ENCODE measurements at places on chromosomes 2 and 18. TPM values are rescaled to one million over a fixed set of nuclear protein-coding genes. Genes with fewer than 3 reads are reported as not detected.

DNA sequence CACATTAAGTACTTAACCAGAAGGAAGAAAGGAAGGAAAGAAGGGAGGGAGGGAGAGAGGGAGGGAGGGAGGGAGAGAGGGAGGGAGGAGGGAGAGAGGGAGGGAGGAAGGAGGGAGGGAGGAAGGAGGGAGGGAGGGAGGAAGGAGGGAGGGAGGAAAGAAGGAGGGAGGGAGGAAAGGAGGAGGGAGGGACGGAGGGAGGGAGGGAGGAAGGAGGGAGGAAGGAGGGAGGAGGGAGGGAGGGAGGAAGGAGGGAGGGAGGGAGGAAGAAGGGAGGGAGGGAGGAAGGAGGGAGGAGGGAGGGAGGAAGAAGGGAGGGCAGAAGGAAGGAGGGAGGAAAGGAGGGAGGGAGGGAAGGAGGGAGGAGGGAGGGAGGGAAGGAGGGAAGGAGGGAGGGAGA lies 363.3 kb downstream of the MBD2 start:
- DNase-seq: no peak

The C2orf49 gene
- 6.7 TPM for total RNA-seq

The G6PC2 gene
- total RNA-seq: not detected

The SH2D6 gene
- total RNA-seq: not detected

- DNase-seq: peak; percentile 37
Measured at GRCh38 chr18:50286391-50287027, 983 bp downstream of the CXXC1 start.

DNA sequence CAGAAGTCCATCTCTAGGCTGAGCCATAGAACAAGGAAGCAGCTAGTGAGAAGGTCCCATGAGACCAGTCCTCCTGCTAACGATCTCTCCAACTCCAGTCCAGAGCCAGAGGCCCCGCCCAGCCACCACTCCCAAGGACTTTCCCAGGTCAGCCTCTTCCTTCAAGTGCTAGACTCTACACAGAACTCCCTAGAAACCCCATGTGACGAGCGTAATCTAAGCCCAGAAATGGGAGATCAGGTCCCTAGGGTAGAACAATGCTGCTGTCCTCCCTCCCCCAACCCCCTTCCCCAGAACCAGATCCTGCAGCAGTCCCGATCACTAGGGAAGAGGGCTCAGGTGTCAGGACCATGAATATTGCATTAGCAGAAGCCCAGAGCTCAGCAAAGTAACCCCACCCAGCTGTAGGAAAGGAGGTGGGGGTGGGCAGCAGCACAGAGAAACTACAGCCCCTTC lies 6.9 kb downstream of the DCTN1 start:
- no peak for DNase-seq

DNA sequence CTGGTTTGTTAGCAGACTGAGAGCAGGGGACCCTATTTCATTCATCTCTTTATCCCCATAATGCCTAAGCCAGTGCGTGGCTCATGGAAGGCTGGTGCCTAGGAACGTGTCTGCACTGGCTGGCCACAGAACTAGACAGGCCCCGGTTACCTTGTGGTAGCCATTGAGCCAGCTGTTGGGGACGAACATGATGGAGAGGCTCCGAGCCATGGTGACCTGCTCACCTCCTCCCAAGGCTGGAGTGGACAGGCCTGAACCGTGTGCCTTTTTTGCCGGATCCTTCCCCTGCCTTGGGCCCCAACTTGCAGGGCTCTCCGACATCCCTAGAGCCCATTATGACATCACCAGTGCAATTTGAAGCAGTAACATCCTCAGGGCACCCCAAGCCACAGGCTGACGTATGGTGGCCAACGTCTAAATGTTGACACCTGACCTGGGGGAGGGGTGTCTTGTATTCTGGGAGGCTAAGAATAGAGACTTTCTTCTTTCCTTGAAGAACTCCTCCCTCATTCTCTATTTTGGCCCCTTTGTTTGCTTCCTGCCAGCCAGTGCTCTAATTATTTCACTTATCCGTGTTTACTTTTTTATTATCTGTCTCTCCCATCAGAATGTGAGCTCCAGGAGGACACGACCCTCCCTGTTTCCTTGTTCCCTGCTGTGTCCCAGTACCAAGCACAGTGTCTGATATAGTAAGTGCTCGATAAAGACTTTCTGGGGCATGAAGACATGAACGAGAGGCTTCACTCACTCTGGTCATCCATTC lies 12.2 kb upstream of the DNPEP start:
- DNase-seq: no peak

- DNase-seq: no peak
Measured at GRCh38 chr2:201900362-201900761, 94.0 kb downstream of the CDK15 start.

DNA sequence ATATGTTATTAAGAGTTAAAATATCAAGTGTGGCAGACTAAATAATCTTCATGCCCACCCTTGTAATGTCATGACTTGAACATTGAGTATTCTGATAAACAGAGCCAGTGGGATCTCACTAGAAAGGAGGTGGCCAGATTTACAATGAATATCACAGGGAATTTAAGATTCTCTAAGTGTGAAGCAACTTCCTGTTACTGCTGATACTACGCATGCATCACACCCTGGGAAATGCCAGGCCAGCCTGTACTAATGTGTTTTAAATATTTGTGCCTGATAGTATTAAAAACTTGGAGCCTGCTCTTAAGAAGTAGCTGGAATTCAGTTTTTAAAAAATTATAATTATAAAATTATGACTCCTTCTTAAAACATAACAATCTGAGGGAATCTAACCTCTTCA lies 148.3 kb downstream of the LAMA3 start:
- DNase-seq: no peak

The KLHL41 gene
- total RNA-seq: 0.74 TPM

DNA sequence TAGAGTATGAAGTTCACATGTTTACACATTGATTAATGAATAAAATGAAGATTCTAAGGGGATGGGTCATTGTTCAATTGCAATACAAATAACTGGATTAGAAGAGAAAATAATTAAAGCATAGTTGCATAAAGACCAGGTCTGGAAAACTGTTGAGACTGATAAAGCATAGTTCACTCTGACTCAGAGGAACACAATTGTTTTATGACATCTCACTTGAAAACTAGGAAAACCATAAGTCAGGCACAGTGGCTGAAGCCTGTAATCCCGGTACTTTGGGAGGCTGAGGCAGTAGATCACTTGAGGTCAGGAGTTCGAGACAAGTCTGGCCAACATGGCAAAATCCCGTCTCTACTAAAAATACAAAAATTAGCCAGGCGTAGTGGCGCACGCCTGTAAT lies 46.7 kb downstream of the PLA2R1 start:
- no peak for DNase-seq

The AFF3 gene
- 7.3 TPM for total RNA-seq

- no peak for DNase-seq
Measured at GRCh38 chr2:102185347-102185746, 1.5 kb upstream of the IL1RL2 start.

GRCh38 chr2:2164326-2164917 lies 166.7 kb downstream of the MYT1L start:
- DNase-seq: no peak

DNA sequence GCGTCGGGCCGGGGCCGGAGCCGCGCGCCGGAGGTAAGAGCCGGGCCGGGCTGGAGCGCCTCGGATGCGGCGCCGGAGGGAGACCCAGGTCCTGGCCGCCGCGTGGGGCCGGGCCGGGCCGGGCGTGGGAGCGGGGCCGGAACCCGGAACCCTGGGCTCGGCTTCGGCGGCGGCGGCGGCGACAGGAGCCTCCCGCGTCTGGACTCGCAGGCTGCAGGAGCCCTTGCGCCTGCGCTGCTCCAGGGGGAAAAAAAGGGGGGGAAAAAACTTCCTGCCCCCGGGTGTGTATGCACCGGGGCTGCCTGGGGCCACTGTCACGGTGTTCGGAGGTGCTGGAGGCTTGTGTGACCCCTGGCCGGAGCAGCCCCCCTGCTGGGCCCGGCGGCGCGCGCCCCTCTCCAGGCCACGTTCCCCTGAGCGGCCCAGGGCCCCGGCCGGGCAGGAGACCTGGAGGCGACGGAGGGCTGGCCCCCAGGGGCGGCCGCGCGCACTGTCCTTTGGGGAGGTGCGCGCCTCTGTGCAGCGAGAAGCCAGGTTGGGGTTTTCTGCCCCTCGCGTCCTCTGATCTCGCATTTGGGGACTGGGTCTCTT lies 864 bp downstream of the KLHL29 start:
- no peak for DNase-seq

DNA sequence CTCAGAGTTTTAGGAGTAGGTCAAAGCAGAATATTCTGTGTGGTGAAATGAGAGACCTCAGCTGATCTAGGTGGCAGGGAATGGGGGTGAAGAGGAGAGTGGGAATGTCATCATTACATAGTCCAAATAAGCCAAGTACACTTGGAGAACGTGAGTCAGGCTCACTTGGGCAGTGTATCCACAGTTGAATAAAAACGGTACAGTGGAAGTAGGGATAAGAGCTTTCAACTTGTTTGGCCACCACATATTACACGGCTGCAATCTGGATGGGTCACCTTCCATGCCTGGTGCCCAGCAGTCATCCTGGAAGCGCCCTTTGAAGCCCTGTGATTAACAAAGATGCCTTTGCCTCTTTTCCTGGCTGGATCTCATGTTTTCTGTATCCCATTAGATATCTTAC lies 28.6 kb downstream of the MIB1 start:
- DNase-seq: no peak

- no peak for DNase-seq
Measured at GRCh38 chr18:6566338-6566911, 151.7 kb upstream of the L3MBTL4 start.

The IL37 gene
- total RNA-seq: not detected

The DYNAP gene
- not detected for total RNA-seq

GRCh38 chr2:15970701-15971100 lies 30.4 kb downstream of the MYCN start:
- DNase-seq: no peak
